ENCODE measurements at places on chromosomes 4 and X. TPM values are rescaled to one million over a fixed set of nuclear protein-coding genes. Genes with fewer than 3 reads are reported as not detected.

SMIM31 gene
- total RNA-seq = not detected

DNA sequence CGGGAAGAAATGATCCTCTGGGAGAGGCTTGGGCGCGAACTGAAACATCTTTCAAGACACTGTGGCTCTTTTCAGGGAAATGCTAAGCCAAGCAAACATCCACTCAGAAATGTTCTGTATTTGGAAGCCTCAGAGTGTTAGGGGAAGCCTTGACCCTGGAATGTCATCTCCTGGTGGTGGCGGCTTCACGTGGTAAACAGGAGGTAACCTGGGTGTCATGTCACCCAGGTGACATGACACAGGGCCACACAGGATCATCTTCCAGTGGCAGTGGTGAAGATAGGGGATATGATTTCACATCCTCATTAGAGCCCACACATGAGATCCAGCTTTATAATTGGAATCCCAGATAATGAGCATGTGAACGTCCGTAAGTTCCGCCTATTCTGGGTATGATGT lies 140.0 kb downstream of the TBL1X start:
- no peak for DNase-seq
- H3K4me1 ChIP-seq = peaks cover 3% of the 10 kb centered on the region
- no peaks in the 10 kb centered on the region for H3K27me3 ChIP-seq
- H3K4me3 ChIP-seq = no peak overlapping the region
- no peaks in the 10 kb centered on the region for H3K36me3 ChIP-seq
- peak overlapping the region; percentile 54 for H3K27ac ChIP-seq

- H3K36me3 ChIP-seq = no peaks in the 10 kb centered on the region
- H3K27ac ChIP-seq = no peak overlapping the region
- DNase-seq = peak; percentile 14
- peaks cover 15% of the 10 kb centered on the region for H3K4me1 ChIP-seq
- H3K27me3 ChIP-seq = no peaks in the 10 kb centered on the region
- H3K4me3 ChIP-seq = no peak overlapping the region
Measured at GRCh38 chrX:155745792-155746191, 133.0 kb upstream of the TMLHE start.

SPATA18 gene
- 0.46 TPM for total RNA-seq

BLTP1 gene
- 38.6 TPM for total RNA-seq

FAM9C gene
- not detected for total RNA-seq

- DNase-seq = no peak
- no peaks in the 10 kb centered on the region for H3K36me3 ChIP-seq
- H3K27me3 ChIP-seq = peaks cover 6% of the 10 kb centered on the region
Measured at GRCh38 chrX:274904-275475, 6.2 kb upstream of the PLCXD1 start.

All from gastrocnemius medialis (tissue), 4 donors.